Omental fat pad (tissue), 4 donors: ENCODE measurements at places on chromosomes 1 and 21. TPM values are rescaled to one million over a fixed set of nuclear protein-coding genes. Genes with fewer than 3 reads are reported as not detected.

GRCh38 chr1:217627431-217627830 is 3.5 kb downstream of the GPATCH2 start:
- no peak for DNase-seq

DNA sequence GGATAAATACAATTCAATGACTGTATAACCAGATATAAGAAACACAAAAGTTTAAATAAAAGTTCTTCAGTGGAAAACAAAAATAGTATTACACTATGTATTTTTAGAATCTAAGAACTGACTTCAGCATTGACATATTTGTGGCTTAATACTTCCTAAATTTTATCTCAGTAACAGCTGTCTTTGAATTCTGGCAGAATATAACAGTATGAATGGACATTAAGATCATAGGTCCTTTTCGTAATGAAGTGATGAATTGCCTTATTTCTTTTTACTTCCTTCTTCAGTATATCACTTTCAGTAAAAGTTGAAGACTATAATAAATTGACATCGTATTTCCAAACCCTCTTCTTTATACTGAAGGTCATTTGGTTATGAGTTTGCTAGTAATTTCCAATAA is 1030.0 kb downstream of the MRPL39 start:
- DNase-seq = no peak

DNA sequence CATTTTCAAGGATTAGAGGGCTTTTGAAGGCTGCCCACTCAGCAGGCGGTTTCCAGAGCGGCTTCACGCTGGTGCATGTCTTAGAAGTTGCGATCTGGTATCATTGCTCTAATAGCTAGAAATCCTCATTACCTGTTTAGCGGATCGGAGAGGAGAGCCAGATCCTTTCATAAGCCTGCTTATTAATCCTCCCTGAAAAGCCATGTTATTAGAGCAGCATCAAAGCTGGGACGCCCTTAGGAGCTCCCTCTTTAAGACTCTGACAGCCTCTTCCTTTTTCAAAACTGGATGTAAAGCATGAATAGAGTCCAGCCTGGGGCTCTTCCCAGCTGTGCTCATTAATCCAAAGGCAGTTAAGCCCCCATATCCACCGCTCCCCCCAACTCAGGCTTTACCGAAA is 13.9 kb upstream of the CTSE start:
- DNase-seq = no peak

The ARHGEF11 gene
- 46.5 TPM for total RNA-seq

GRCh38 chr1:156551869-156552268 is 20.5 kb downstream of the IQGAP3 start:
- DNase-seq = no peak
